Small intestine (tissue), 16 donors: ENCODE measurements at places on chromosomes 13 and 19. TPM values are rescaled to one million over a fixed set of nuclear protein-coding genes. Genes with fewer than 3 reads are reported as not detected.

GRCh38 chr13:45851956-45852355 lies 403 bp upstream of the SIAH3 start:
- H3K36me3 ChIP-seq = no peaks in the 10 kb centered on the region
- H3K4me3 ChIP-seq = no peak overlapping the region
- H3K27me3 ChIP-seq = peaks cover 44% of the 10 kb centered on the region
- H3K27ac ChIP-seq = no peak overlapping the region
- DNase-seq = no peak

DNA sequence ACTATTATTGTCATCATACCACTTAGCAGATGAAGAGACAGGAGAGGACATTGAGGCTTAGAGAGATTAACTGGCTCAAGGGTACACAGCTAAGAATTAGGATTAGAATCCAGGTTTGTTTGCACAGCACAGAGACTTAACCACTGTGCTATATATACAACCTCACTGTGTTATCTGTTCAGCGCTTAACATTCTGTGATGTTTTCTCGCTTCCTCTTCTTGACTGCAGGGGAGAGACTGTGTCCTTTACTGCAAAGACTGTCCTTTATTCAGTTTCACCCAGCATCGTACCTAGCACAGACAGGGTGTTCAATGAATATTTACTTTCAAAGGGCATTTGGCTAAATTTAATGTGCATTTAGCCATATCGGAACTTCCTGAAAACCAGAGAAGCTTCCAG lies 54.9 kb upstream of the PCDH8 start:
- no peak for DNase-seq
- H3K4me1 ChIP-seq = no peaks in the 10 kb centered on the region
- H3K36me3 ChIP-seq = no peaks in the 10 kb centered on the region
- H3K27me3 ChIP-seq = no peaks in the 10 kb centered on the region

DNA sequence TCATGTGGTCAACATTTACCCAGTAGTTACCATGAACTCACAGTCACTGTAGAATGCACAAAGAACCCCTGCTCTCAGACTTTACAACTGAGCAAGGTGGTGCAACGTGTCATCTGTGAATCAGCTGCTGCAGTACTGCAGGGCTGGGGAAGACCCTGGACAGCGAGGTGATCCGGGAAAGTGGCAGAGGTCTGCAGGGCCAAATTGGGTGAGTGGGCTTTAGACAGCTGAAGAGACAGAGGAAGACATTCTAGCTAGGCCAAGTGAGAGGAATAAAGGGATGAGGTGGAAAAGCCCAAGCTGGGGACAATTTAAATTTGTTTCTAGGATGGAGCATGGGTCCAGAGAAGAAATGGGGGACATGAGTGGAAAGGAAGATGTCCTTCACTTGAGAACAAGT lies 270.5 kb downstream of the DCLK1 start:
- H3K4me3 ChIP-seq = no peak overlapping the region
- no peak for DNase-seq
- no peaks in the 10 kb centered on the region for H3K4me1 ChIP-seq
- H3K36me3 ChIP-seq = no peaks in the 10 kb centered on the region
- no peak overlapping the region for H3K27ac ChIP-seq
- H3K27me3 ChIP-seq = no peaks in the 10 kb centered on the region

DNA sequence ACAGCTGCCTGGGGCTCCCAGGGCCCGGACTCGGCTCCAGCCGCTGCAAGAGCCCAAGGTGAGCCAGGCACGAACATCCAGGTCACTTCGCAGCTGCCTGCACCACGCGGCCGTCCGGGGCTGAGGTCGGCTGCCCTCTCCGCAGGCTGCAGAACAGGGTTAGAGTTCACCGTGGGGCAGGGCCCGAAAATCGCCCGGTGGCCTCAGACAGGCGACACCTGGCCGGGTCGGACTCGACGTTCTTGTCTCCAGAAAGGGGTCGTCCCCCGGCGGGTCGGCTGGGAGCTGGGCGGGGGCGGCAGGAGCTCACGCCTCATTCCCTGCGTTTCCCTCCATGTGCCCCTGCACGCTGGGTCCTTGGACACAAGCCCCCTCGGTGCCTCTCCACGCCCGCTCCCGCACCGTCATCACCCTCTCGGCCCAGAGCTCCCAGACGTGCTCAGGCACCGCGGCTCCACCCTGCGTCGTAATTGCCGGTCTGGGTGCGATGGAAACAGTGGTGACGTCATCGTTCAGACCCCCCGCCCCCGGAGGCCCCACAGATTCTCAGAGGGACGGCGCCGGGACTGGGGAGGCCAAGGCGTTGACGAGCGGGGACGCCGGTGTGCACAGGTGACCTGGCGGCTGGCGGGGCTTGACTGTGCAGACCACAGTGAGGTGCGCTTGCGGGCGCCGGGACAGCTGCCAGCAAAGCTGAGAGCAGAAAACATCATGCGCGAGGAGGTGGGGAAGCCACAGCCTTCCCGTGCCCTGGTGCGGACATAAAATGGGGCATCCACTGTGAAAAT lies 4.0 kb upstream of the GRIN3B start:
- peaks cover 19% of the 10 kb centered on the region for H3K27me3 ChIP-seq
- no peak overlapping the region for H3K27ac ChIP-seq
- no peak overlapping the region for H3K4me3 ChIP-seq
- peaks cover under 1% of the 10 kb centered on the region for H3K4me1 ChIP-seq
- H3K36me3 ChIP-seq = no peaks in the 10 kb centered on the region

CEACAM7 gene
- polyA plus RNA-seq = not detected

DNA sequence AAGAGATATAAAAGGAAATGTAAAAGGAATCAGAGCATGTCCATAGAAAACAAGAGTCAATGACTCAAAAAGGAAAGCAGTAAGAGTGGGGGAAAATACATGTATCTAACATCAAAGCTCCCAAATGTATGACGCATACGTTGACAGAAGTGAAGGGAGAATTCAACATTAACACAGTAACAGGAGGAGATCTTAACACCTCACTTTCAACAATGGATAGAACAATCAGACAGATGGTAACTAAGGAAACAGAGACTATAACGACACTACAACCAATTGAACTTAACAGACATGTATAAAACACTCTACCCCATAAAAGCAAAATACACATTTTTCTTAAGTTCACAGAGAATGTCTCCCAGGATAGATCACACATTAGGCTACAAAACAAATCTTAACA lies 774.8 kb upstream of the ARGLU1 start:
- DNase-seq = no peak
- no peak overlapping the region for H3K27ac ChIP-seq
- no peaks in the 10 kb centered on the region for H3K27me3 ChIP-seq
- no peak overlapping the region for H3K4me3 ChIP-seq

RGL3 gene
- not detected for polyA plus RNA-seq

- H3K4me1 ChIP-seq = no peaks in the 10 kb centered on the region
- no peak for DNase-seq
- H3K4me3 ChIP-seq = no peak overlapping the region
- H3K27ac ChIP-seq = no peak overlapping the region
- H3K36me3 ChIP-seq = peaks cover 11% of the 10 kb centered on the region
- H3K27me3 ChIP-seq = no peaks in the 10 kb centered on the region
These were observed 131.5 kb downstream of the RGCC start for GRCh38 chr13:41588899-41589298.

OLFM4 gene
- 7,751 TPM for polyA plus RNA-seq

SLAIN1 gene
- polyA plus RNA-seq = 3.9 TPM

GRCh38 chr19:47973529-47973928 lies 18.4 kb downstream of the BSPH1 start:
- no peaks in the 10 kb centered on the region for H3K27me3 ChIP-seq
- H3K4me3 ChIP-seq = no peak overlapping the region
- no peaks in the 10 kb centered on the region for H3K36me3 ChIP-seq
- DNase-seq = no peak

DNA sequence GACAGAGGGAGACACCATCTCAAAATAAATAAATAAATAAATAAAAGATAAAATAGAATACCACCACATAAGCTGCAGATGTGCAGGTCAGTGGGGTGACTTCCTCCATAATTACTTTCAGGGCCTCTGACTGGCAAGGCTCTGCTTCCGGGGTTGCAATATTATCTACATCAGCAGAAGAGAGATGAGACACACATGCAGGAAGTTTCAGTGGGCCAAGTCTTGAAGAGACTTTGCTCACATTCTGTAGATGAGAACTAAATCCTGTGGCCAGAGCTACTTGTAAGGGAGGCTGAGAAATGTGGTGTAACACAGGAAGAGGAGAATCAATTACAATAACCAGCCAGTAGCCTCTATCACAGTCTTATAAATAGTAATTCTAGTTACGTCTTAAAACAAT lies 89.9 kb upstream of the MAB21L1 start:
- H3K27me3 ChIP-seq = no peaks in the 10 kb centered on the region
- H3K36me3 ChIP-seq = no peaks in the 10 kb centered on the region
- no peak overlapping the region for H3K4me3 ChIP-seq
- no peaks in the 10 kb centered on the region for H3K4me1 ChIP-seq
- no peak for DNase-seq

DNA sequence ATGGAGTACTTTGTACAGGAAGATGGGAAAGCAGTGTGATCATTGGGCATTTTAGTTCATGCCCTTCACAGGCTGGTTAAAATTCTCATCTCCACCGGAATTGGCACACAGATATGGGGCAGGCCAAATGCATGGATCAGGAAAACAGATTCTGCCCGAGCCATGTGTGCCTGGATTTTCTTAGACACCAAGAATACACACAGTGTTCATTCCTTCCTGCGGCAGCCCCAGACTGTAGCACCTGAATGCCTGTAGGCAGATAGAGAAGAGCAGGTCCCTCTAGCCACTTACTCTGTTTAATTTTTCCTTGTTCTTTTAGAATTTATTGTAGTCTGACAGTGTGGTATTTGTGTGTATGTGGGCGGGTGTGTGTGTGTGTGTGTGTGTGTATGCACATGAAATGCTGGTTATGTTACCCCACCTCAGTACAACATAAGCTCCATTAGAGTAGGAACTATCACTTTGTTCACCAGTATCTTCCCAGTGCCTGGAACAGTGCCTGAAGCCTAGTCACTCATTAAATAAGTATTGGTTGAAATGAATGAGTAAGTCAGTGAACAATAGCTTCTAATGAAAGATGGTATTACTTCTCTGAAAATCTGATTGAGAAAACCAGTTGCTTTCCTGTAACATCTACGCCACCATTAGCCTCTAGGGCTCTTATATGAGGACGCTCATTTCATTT lies 41.7 kb downstream of the FRY start:
- no peak for DNase-seq
- H3K4me3 ChIP-seq = no peak overlapping the region
- H3K27ac ChIP-seq = no peak overlapping the region
- no peaks in the 10 kb centered on the region for H3K27me3 ChIP-seq
- H3K4me1 ChIP-seq = no peaks in the 10 kb centered on the region
- H3K36me3 ChIP-seq = no peaks in the 10 kb centered on the region

DNA sequence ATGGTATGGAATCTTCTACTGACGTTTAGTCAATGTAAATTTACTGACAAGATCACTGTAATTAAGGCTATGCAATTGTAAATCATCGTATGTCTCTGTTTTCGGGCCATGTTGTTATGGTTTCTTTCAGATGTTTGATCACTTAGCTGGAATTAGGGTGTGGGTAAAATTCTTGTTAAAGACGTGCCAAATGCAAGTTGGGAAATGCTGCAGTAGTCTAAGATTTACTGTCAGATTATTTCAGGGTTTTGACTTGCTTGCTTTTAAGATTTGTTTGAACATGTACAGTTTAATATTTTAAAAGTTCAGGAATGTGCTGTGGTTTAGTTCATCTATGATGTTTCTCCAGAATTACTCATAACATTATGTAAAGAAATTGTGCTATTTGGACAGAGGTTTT lies 10.8 kb downstream of the NDFIP2 start:
- H3K27me3 ChIP-seq = no peaks in the 10 kb centered on the region
- H3K27ac ChIP-seq = no peak overlapping the region
- no peak for DNase-seq
- no peaks in the 10 kb centered on the region for H3K36me3 ChIP-seq

CACNA1A gene
- polyA plus RNA-seq = 8.9 TPM

DNA sequence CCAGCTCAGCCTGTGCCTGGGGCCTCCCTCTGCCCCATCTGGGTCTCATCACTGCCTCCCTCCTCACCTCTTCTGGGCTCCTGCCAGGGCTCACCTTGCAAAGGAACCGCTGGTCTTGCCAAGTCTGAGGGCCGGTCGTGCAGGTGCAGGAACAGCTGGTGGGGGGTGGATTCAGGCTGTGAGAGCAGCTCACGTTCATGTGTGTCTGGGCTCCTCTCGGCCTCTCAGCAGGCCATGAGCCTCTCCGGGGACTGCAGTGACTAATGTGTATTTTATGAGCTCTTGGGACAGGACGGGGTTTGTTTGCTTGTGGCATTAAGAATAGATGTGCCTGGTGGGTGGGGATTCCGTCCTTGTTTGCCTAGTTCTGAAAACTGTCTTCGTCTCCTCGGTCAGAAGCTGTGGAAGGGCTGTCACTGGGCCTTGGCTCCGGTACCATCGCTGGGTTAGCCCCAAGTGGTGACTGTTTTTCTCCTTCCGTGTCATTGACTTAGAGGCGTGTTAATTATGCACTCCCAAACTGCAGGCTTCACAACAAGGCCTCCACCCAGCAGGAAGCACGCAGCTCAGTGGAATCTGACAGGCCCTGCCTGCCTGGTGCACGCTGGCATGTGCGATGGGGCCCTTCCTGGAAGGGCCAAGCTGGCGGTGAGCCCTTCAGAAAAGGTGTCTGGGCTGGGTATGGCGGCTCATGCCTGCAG lies 77.6 kb downstream of the KDM4B start:
- H3K27me3 ChIP-seq = no peaks in the 10 kb centered on the region
- no peak overlapping the region for H3K4me3 ChIP-seq
- peaks cover 2% of the 10 kb centered on the region for H3K36me3 ChIP-seq
- peaks cover 5% of the 10 kb centered on the region for H3K4me1 ChIP-seq
